ENCODE measurements at places on chromosomes 5 and 9.

GRCh38 chr5:58746321-58746720 is 163.4 kb downstream of the RAB3C start:
- no peak for DNase-seq

DNA sequence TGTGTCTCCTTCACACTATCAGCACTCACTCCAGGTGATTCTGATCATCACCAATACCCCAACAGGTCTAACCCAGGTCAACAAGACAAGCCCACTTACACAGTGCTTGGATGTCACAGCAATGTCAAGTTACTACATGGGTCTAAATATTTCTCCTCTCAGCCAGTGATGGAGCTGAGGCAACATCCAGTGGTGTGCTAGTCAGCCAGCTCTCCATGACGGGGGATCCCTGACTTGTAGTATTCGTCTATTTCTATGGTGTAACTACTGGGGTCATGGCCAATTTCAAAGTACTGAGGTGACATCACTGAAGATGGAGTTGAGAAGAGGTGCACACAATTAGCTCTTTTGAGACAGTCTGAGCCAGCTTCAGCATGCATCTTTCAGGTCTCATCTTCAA is 31.1 kb downstream of the ADRB2 start:
- DNase-seq, result no peak

DNA sequence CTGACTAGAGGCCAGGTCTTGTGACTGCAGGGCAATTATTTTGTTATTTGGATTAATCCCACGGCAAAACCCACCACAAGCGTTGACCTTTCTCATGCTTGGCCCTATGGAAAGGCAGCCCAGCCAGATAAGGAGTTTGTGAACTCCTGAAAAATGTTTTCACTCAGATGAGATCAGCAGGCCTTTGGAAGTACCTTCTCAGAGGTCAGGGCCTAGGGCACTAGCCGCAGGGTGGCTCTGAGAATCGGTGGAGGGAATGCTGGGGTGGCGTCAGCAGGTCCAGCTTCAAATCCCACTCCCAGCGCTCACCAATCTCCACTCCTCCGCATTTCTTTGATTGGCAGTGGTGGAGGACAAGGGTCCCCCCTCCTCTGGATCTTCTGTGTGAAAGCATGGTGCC is 194.4 kb downstream of the GADD45G start:
- DNase-seq, result no peak

GRCh38 chr5:97097326-97098230 is 44.8 kb downstream of the LIX1 start:
- DNase-seq, result no peak

- peak; percentile 56 for DNase-seq
Measured at GRCh38 chr5:123671042-123671441, 159.1 kb downstream of the CSNK1G3 start.

DNA sequence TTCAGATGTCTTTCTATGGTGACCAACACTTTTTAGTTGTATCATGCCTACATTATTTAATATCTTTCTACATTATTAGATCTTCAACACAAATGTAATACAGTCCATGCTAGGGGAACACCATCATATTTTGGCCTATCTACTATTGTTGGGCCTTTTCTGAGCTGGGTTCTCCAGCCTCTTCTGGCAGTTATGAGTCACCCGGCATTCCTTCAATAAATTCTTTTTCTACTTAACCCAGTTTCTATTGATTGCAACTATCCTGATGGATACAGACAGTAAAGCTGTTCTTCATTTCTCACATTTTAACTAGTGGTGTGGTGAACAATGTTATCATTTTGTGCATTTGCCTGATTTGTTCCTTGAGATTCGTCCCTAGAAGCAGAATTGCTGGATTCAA is 529.3 kb downstream of the BNC2 start:
- peak; percentile 25 for DNase-seq

GRCh38 chr5:1648806-1649205 is 125.0 kb upstream of the LPCAT1 start:
- no peak for DNase-seq

DNA sequence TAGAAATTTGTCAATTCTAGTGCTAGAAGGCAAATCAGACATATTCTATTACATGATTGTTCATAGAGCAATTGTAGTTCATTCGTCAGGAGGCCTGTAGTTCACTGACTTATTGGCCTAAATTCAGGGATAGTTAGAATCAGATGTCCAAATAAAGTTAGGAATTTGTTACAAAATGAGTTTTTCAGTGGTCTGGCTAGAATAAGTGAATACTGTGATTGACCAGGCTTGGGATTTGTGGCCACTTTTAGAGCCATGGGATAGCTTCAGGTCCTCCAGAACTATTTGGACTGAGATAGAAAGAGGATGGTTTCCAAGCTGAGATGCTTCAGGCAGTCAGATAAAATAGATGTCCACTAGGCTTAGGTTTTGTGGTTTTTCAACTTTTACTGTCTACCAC is 199.1 kb upstream of the MPDZ start:
- no peak for DNase-seq

- DNase-seq, result peak; percentile 74
Measured at GRCh38 chr9:98635374-98635773, 73.4 kb downstream of the GABBR2 start.
